ENCODE measurements at places on chromosomes 5 and 9.
A peak's percentile ranks its signal among the peaks of the same experiment; 100 is the strongest.

GRCh38 chr5:140801494-140801841 lies 611 bp downstream of the PCDHA3 start:
- DNase-seq = no peak

DNA sequence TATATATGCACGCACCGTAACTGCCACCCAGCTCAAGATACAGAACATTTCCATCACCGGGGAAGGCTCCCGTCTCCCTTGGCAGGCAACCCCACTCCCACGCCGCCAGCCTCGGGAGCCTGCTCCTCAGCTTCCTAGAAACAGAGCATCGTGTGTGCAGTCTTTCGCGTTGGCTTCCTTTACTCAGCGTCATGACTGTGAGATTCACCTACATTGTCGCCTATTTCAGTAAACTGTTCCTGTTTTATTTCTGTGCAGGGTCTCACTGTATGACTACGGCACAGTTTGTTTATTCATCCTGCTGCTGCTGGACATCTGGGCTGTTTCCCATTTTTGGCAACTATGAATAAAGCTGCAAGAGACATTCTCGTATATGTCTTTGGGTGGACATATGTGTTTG lies 90.7 kb downstream of the STK10 start:
- no peak for DNase-seq

- DNase-seq = peak; percentile 25
These were observed 219.7 kb downstream of the TRPM3 start for GRCh38 chr9:70901746-70902145.

DNA sequence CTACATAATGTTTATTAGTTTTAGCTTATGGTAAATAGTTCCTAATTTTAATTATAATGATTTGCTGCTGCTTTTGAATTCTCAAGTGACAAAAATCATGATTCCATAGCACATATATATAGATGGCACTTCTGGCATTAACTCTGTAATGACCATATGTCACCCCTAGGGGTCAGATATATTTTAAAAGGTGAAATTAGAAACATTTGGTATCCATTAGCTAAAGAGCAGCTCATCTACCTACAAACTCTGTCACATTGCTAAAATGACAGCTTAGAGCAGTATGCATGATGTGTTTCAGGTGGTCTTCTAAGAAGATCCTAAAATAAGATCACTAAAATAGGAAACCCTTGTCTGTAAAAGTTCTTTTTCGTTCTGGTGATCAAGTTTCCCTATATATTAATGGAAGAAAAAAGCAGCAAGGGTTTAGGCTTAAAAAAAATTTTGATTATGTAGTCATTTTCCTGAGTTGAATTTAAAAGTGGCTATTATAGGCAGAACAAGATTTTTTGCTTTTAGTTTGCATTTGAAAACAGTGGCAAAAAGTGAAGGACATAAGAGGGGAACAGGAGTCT lies 157.7 kb upstream of the POU5F2 start:
- DNase-seq = peak; percentile 29

All from NCI-H82 (cell line).